SJCRH30 (cell line): ENCODE measurements at places on chromosomes 7 and 10. TPM values are rescaled to one million over a fixed set of nuclear protein-coding genes. Genes with fewer than 3 reads are reported as not detected.
A peak's percentile ranks its signal among the peaks of the same experiment; 100 is the strongest.

Gene EGR2
- 0.71 and 1.3 TPM in 2 replicates for total RNA-seq

Gene GPR26
- total RNA-seq: not detected in 2 replicates

Gene CALHM1
- 0.02 and 0.13 TPM in 2 replicates for total RNA-seq

GRCh38 chr10:31819391-31819820, 109.2 kb downstream of the ARHGAP12 start:
- H3K4me1 ChIP-seq: peaks cover 12% of the 10 kb centered on the region
- peak overlapping the region; percentile 17 for H3K27ac ChIP-seq

DNA sequence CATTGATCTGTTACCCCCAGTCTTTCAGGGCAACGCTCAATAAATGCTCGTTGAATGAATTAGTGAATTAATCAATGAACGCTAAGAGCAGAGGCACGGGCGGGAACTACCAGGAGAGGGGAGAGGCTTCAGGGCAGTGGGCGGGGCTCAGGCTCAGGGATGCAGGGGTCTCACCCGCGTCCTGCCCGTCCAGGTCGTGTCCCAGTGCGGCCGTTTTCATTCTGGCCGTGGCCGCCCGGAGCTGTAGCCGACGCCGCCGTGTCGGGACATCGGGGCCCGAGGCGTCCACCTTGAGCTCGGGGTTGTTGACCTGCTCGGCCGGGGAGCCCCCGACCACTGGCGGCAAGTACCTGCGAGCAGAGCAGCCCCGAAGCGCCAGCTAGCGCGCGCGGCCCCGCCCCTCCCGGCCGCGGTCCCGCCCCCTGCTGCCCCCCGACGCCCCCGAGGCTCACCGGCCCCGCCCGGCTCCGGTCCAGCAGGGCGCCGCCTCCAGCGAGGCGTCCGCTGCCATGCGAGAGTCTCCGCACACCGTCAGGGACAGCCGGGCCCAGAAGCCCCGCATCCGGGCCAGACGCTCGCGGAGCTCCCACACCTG, 2.8 kb upstream of the GAL3ST4 start:
- peaks cover 13% of the 10 kb centered on the region for H3K4me1 ChIP-seq
- DNase-seq: no peak
- no peak overlapping the region for H3K27ac ChIP-seq
